ENCODE measurements at places on chromosomes 7 and 10.

DNA sequence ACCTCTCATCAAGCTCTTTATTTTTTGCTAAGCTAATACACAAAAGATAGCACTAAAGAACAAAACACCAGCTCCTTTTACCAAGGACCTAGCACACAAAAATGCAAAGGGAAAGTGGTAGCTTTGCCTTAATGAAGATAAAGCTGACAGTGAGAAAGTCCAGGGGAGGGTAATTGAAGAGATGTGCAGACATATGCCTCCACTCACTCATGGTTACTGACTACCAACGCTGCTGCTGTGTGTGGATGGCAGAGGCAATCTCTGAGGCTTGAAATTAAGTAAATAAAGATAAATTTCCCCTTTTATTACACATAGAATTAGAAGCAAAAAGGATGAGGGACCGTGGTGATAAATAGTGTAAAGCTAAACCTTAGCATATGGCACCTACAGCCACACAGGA lies 87.0 kb downstream of the HGF start:
- no peak for DNase-seq

DNA sequence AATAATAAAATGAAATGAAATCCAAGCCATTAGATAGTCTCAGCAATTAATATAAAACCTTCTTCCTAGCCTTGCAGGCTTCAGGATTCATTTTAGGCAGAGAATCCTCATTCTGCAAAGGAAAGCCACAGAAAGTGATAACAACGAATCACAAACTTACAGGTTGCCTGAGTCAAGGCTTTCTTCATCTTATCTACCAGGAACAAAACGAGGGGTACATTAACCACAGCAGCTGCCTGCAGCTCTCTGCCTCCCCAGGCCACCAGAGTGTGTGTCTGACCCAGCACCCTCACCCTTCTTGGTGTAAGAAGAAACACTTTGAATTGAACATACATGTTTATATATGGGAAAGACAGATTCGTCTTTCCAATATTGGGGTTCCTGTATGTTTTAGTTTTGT lies 12.5 kb upstream of the TNS3 start:
- no peak for DNase-seq

GRCh38 chr7:107865956-107866775 lies 24.8 kb upstream of the DLD start:
- no peak for DNase-seq

DNA sequence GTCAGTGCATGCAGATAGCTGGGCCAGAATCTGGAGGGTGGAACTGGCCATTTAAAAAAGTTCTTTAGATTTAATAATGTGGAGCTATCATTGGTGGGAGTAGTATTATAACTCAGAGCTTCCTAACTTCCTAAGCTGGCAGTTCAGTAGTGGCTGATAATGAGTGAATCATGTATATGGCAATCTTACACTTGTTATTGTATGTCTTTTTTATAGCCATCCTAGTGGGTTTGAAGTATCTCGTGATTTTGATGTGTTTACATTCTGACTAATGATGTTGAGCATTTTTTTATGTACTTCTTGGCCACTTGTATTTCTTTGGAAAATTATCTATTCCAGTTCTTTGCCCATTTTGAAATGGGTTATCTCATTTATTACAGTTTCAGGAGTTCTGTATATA lies 15.4 kb downstream of the TFAM start:
- no peak for DNase-seq

GRCh38 chr10:27134371-27134770 lies 19.8 kb downstream of the YME1L1 start:
- DNase-seq: no peak

- no peak for DNase-seq
These were observed 311.8 kb downstream of the PTPRN2 start for GRCh38 chr7:158275711-158276413.

DNA sequence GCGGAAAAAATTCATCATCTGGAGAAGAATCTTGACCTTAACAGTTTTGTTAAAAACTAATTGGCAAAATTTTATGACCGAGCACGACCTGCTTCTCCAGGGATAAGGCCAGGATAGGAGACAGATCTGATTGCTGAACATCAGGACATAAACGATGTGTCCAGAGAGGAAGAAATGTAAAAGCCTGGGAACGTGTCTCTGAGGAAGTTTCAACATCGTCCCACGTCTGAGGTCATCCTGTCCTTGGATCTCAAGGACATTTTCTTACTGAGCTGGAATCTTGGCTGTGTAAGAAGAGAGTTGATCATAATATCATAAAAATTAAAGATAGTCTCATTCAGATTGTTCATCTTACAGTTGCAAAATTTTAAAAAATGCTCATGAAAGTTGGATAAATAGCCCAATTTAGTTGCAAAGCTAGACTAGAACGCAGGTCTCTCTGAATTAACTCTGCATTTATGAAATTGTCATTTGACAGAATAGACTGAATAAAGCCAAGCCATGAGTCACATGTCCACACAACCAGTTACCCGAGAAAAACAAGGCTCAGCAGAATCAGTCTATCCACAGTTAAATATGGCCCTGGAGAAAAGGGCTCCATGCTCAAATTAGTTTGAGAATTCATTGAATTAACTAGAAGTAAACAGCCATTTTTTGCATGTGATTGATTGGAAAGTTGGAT lies 120.0 kb upstream of the EGFR start:
- DNase-seq: no peak

GRCh38 chr10:16049782-16050181 lies 189.5 kb upstream of the MINDY3 start:
- DNase-seq: no peak
